ENCODE measurements at places on chromosomes 6 and 20. TPM values are rescaled to one million over a fixed set of nuclear protein-coding genes. Genes with fewer than 3 reads are reported as not detected.

Gene IL17A
- total RNA-seq: not detected

DNA sequence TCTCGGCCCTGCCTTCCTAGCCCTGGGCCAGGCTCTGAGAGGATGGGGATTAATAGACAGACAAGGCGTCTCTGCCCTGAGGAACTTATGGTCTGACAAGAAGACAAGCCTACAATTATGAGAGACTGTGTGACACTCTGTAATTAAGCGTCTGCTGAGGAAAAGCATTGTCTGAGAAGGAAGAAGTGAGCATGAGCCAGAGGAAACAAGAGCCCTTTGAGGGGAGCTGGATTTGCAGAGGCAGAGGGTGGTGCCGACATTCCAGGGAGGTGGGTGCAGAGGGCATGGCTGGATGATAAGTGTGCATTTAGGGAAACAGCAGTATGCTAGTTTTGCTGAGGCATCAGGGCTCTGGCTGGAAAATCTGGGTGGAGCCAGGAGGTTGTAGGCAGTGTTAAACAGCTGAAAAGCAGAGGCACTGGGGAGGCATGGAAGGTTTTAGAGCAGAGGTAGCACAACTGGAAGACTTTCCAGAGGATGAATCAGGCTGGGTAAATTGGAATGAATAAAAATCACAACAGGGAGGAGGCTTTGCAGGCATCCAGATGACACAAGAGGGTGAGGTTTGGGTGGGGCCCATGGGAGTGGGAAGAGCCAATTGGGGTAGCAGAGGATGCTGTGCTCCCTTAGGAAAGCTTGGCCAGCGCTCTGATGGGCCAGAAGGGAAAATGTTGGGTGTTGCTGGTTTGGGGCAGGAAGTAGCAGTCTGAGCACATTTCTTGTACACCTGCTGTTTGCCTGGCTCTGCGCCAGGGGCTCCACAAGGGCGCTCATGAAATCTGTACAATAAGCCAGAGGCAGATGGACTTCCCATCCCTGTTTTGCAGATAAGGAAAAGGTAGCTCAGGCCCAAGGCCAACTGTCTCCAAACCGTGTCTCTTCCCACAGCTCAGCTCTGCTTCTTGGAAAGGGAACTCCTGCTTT lies 74.0 kb upstream of the MYL9 start:
- no peak overlapping the region for H3K4me3 ChIP-seq
- peak overlapping the region; percentile 19 for H3K27ac ChIP-seq
- H3K4me1 ChIP-seq: peaks cover 69% of the 10 kb centered on the region
- no peak for DNase-seq
- H3K36me3 ChIP-seq: peaks cover 3% of the 10 kb centered on the region

- peak; percentile 97 for DNase-seq
- H3K4me3 ChIP-seq: no peak overlapping the region
- H3K27me3 ChIP-seq: peaks cover 12% of the 10 kb centered on the region
- peaks cover 21% of the 10 kb centered on the region for H3K4me1 ChIP-seq
- H3K36me3 ChIP-seq: no peaks in the 10 kb centered on the region
Measured at GRCh38 chr20:11267131-11267761, 593.4 kb upstream of the JAG1 start.

DNA sequence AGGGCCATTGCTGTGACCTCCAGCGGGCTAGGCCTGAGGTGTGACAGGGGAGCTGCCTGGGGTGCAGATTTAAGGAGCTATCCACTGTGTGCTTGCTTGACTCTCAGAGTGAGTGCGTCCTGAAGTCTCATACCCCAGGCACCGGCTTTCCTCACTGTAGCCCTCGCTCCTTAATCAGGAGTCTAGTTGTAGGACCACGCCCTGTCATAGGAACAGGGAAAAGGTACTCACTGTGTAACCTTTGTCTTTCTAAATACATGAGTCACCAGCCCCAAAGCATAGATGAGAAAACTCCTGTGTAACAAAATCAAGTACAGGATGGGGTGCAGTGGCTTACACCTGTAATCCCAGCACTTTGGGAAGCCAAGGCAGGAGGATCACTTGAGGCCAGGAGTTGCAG lies 141.7 kb downstream of the TMEM242 start:
- DNase-seq: no peak
- peaks cover 17% of the 10 kb centered on the region for H3K36me3 ChIP-seq
- H3K27me3 ChIP-seq: no peaks in the 10 kb centered on the region
- H3K4me1 ChIP-seq: no peaks in the 10 kb centered on the region

DNA sequence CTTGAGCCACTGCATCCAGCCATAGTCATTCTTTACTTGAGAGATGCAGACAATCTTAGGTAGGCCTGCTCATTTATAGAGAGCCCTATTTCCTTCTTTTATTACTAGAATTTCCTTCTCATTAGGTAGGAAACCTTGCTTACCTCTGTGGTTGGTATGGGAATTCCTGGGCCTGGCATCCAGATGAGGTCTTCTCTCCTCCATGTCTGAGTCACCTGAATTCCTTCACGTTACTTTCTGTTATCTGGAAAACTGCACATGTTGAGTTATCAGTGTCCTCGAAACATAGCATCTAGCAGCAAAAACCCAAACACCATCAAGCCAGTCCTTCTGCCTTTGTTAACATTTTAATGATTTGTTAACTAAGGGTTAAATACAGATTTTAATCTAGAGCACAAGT lies 2.2 kb downstream of the ZNFX1 start:
- H3K4me1 ChIP-seq: peaks cover 18% of the 10 kb centered on the region
- DNase-seq: peak; percentile 37
- peaks cover 41% of the 10 kb centered on the region for H3K36me3 ChIP-seq
- no peak overlapping the region for H3K4me3 ChIP-seq

All from astrocyte (in vitro differentiated cells and primary cell).